Activated CD4-positive, alpha-beta T cell treated with anti-CD3 and anti-CD28 coated beads for 36 hours (primary cell): ENCODE measurements at places on chromosomes 7 and 10.

DNA sequence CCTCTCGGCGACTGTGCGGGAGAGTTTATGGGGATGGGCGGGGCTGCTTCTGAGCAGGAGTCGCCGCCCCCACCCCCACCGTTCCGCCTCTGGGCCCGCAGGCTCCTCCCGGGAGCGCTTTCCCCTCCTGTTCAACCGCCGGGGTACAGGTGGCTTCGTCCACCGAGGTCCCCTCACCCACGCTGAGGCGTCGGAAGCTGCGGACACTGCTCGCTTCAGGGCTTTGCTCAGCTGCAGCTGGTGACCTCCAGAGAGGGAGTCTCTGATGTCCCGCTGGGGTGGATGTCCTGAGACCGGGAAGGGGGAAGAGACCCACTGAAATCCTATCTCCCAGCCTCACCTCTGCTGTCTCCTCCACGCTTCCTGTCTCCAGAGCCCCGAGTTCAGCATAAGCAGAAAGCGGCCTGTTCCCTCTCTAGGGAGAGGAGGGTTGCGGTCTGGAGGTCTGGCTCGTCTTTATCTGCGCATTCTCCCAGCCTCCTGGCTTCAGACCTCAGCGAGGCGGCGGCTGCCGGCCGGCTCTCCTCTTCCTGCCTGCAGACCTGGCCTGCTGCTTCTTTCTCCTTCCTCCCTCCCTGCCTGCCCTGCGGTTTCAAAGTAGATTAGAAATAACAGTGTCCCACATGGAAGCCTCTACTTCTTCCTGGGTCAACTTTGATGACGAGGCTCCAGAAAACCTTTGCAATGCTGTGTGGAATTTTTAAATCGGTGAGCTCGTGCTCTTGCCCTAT lies 1.8 kb downstream of the CYP2E1 start:
- DNase-seq = peak; percentile 25

GRCh38 chr7:4702961-4703512 lies 20.9 kb downstream of the FOXK1 start:
- DNase-seq = no peak

DNA sequence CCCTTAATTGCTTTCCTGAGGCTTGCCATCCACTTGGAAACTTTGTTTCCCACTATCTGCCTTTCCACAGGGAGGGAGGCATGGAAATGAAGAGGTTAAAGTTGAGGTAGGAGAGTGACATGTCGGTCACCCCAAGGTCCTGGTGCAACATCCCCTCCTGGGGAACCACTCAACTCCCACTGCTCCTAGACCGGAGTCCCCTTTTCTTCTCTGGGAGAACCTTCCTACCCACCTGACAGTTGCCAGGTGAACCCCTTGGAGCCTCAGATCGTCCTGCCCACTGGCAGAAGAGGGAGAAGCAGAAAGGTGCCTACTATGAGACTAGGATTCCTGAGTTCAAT lies 21.7 kb downstream of the IMPDH1 start:
- no peak for DNase-seq

GRCh38 chr7:5870311-5870710 lies 10.3 kb upstream of the OCM start:
- DNase-seq = no peak

- DNase-seq = no peak
Measured at GRCh38 chr10:93336110-93336509, 146.0 kb downstream of the MYOF start.

GRCh38 chr7:108049962-108050361 lies 47.0 kb upstream of the LAMB1 start:
- no peak for DNase-seq

DNA sequence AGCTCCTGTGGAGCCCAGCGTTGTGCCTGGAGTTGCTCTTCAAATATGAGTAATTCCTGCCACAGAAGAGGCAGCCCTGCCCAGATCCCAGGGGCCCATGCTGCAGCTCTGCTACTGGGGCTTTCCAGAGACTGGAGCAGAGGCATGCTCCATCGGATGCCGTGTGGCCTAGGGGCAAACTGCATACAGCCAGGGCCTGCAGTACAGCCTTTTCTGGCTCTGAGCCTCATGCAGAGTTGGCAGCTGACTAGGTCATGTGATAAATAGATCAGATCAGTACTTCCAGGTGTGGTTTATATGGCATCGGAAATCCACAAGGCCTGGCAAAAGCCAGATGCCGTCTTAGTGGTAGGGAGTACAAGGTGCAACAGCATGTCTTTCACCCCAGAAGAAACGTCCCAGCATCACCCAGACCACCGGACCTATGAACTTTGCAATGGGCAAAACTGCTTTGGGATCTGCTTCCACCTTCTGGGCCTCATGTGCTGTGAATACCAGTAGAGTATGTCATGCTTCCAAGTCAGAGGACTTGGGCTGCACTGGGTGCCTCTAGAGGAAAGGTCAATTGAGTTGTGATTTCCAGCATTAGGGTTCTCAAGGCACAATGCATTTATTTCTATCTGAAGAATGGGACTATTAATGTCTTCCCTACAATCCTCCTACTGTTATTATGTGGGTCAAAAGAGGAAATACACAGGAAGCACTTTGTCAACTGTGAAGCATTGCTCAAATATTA lies 250.7 kb upstream of the ZNF32 start:
- no peak for DNase-seq

GRCh38 chr10:132971448-132972148 lies 29.2 kb upstream of the CFAP46 start:
- DNase-seq = no peak

DNA sequence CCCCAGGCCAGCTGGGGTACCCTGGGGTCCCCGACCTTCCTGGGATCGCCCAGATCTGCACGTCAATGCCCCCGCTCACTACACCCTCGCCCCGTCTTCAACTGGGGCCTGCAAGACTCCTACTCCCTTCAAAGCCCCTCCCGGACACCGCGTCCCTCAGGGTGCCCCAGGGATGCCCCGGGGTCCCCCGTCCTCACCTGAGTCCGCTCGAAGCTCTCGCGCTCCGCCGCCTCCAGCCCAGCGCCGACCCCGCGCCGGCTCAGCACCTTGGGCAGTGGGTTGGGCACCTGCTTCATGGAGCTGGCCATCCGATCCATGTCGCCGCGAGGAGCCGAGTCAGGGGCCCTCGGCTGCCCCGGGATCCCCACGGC lies at the start of gene HIP1:
Gene HIP1, minus strand, starts transcription at position 338 of the 371 bp plus-strand sequence. Its CDS starts 21 bp downstream, at position 317.
- DNase-seq = no peak

GRCh38 chr10:59580026-59580863 lies 129.4 kb downstream of the SLC16A9 start:
- DNase-seq = no peak

DNA sequence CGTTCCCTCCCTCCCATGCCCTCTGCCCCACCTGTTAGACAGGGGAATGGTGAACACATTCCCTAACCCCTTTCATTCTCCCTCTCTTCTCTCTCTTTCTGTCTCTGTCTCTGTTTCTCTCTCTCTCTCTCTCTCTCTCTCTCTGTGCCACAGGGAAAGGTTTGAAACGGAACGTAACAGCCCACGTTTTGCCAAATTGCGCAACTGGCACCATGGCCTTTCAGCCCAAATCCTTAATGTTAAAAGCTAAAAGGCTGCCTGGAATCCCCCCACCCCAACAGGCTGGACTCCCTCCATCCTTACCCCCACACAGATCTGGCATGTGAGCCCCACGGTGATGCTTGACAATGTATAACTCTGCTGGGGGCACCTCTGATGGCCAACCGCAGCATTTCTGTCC lies 30.8 kb downstream of the LDB3 start:
- DNase-seq = no peak

- no peak for DNase-seq
Measured at GRCh38 chr10:62277971-62278370, 9.3 kb upstream of the RTKN2 start.

- DNase-seq = no peak
Measured at GRCh38 chr10:112525200-112525599, 78.2 kb downstream of the VTI1A start.

DNA sequence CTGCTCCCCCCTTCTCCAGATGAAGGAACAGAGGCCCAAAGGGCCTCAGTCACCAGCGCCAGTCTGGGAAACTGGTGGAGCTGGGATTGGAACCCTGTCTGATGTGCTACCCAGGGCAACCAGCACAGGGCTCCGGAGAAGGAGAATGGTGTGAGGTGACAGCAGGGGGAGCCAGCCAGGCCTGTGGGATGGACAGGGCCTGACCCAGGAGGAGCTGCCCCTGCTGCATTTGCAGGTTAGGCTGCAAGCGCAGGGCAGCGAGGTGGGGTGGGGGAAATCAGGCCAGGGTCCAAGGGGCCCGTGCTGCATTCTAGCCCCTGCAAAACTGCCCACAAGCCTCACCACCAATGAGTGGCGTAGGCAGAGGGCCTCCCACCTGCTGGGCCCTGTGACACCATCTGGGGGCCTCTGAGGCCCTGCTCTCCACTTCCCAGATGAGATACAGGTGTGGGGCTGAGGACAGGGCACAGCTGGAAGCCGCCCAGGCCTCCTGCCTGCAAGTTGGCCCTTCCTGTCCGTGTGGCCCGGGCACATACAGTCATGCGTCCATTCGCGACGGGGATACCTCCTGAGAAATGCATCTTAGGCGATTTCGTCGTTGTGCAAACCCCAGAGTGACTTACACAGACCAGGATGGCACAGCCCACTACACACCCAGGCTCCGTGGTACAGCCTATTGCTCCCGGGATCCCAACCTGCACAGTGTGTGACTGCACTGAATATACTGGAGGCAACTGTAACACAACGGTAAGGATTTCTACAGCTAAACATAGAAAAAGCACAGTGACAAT lies 45.3 kb downstream of the RASGEF1A start:
- peak; percentile 16 for DNase-seq

- DNase-seq = no peak
Measured at GRCh38 chr7:39845006-39845405, 105.0 kb upstream of the CDK13 start.

GRCh38 chr10:132551093-132551807 lies 13.7 kb downstream of the INPP5A start:
- peak; percentile 69 for DNase-seq

DNA sequence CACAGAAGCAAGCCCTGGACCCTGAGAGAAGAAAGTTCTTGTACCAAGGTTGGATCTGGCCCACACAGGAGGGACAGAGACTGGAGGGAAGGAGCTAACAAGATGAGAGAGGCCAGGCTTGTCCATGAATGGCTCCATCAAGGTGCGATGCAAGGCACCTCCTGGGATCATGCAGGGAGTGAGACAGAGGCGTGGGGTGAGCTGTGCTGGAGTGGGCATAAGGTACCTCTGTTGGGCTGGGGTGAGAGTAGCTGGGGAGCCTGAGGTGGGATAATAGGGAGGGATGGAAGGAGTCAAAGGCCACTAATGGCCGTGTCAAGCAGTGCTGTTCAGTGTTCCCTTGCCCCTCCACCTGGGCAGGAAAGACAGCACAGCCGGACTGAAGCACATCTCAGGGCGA lies 9.9 kb downstream of the TMEM72 start:
- no peak for DNase-seq

DNA sequence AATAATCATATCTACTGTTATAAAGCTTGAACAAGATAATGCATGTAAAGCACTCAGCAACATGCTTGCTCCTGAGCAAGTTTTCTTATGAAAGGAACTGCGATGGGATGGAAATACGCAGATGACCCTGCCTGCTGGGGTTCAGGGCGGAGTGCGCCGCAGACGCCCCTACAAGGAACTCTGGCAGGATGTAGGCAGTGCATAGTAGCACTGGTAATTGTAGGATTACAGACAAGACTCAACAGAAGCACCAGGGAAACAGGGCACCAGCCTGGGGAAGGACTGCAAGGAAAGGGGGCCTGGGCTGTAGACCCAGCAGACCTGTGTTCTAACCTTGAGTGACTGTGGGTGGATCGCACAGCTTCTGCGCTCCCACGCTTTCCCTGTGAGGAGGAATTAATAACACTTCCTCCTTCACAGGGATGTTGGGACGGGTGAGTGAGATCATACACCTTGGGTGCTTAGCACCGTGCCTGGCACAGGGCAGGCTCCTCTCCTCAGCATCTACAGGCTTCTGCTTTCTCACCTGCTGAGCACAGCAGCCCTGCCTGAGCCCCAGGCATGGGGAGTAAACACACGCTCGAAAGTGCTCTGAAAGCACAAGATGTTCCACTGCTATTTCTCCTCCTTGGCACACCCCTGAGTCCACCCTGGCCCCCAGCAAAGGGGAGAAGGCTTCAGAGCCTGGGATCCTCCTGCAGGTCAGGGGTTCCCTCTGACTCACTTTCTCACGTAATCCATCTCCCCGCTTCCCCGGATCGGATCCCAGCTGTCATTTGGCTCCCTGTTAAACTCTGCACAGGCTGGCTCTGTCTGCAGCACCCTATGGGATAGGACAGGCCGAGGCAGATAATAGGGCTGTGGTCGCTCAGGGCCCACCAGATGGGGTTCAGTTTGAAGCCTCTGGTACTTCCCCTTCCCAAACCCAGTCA lies 19.2 kb downstream of the ITPRIP start:
- DNase-seq = no peak

- DNase-seq = no peak
Measured at GRCh38 chr10:10403762-10404161, 613.9 kb upstream of the CELF2 start.

DNA sequence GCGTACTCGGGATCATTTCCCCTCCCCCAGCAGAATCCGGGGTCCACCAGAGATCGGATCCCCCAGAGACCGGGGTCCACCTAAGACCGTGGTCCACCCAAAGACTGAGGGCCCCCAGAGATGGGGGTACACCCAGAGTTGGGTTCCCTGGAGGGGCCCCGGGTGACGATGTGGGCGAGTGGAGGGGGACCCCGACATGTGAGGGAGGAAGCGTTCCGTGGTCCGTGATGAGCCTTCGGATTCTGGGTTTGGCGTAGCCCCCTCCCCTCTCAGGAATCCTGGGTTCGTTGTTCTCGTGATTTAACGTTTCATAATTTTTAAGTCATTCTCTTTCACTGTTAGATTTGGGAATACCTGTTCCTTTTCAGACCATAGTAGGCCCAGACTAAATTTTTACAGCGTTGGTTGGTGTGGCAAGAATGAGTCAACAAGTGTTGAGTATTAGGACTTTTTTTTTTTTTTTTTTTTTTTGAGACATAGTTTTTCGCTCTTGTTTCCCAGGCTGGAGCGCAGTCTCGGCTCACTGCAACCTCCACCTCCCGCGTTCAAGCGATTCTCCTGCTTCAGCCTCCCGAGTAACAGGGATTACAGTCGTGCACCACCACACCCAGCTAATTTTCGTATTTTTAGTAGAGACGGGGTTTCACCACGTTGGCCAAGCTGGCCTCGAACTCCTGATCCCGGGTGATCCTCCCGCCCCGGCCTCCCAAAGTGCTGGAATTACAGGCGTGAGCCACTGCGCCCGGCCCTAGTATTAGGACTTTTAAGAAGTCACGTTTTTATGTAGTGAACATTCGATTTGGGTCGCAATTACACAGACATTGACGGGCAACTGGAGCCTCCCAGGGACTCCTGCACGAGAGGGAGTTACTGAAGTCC lies 672 bp downstream of the GTPBP4 start:
- peak; percentile 32 for DNase-seq

- DNase-seq = no peak
Measured at GRCh38 chr10:49242604-49243003, 54.4 kb upstream of the TMEM273 start.
